ENCODE measurements at places on chromosomes 1 and 21.

DNA sequence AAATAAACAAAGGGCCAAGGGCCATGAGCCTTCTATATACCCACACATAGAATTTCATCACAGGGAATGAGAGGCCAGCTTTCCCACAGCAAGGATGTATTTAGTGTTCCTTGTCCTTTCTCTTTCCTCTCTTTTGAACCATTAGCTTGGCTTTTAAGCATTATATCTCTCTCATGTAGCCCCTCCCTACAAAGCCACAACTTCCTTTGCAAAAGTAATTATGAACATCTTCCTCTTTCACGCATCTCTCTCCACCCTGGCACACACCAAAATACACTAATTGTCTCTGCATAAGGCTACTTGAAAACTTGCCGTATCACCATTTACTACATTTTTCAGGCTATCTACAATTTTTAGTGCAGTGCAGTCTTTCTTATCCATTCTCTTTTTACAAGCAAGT, 1.9 kb upstream of the AK5 start:
- DNase-seq, result no peak

DNA sequence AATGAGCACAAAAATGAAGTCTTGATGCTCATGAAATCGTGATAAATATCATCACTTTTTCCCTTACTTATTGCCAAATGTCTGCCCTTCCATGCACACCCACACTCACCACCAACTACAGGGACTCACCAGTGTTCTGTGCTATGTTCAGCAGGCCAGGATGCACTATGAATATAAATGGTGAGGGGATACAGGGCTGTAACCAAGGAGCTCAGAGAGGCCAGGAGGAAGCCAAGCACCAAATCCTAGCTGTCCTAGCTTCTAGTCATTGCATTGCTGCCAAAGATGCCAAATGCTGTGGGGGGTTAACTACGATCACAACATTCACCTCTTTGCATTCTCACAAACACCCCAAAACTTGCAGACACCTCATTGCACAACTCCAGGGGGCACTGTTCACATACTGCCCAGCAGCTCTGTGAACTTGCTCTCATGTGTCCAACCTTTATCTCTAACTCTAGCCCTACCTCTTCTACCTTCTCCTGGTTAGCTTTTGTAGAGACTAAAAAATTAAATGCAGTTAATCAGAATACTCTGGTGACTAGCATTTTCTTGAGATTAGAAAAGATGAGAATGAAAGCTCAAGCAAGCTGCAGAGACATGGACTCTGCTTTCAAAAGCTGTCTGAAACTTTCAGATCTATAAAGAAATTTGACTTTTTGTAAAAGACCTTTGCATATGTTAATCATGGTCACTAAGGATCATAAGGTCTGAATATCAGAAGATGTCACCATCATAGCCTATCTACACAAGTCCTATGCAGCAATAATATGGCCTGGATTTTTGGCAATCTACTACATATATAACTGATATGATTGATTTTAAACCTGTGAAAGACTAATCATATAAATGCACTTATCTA, 13.9 kb upstream of the KIF14 start:
- no peak for DNase-seq

GRCh38 chr1:23522244-23522982, 8.6 kb downstream of the E2F2 start:
- DNase-seq, result no peak

DNA sequence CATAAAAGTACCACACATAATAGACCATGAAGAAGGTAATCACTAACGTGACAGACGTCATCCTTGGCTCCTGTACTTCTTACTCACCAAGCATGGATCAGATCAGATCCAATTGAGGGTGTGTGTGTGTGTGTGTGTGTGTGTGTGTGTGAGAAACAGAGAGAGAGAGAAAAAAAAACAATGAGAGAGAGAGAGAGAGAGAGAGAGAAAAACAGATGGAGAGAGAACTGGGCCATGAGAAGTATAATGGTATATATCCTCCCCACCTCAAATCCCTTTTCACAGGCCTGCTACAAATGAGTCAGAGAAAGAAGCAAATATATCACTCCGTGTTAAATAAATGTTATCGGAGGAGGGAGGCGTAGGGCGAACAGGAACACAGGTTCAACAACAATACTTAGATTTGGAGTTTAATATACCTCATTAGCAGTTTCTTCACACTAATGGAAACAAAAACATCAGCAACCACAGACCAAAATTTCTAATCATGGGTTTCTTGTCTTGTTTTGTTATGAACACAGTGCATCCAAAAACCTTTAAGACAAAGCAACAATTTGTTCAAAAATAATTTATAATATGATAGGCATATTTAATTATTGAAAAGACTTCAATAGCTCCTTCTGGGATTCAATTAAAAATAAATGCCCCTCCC, 45.3 kb downstream of the TIAM1 start:
- DNase-seq, result no peak

DNA sequence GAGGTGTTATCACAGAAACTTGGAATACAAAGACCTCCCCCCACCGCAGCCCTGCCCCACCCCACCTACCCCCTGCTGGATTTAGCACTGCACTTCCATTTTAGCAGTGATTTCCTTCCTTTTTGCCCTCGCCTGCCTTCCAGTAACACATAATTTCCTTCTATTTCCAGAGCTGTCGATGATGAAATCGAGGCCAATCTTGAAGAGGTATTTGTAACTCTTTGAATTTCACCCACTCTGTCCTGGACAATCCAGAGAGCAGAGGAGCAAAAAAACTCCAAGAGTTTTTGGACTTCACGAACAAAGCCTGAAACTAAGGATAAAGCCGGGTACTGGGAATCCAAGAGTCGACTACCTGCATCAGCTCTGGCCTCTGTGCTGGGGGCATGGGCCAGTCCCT, 49.1 kb downstream of the CAPN2 start:
- no peak for DNase-seq

GRCh38 chr1:86516335-86516734, 30.5 kb upstream of the CLCA4 start:
- DNase-seq, result no peak

DNA sequence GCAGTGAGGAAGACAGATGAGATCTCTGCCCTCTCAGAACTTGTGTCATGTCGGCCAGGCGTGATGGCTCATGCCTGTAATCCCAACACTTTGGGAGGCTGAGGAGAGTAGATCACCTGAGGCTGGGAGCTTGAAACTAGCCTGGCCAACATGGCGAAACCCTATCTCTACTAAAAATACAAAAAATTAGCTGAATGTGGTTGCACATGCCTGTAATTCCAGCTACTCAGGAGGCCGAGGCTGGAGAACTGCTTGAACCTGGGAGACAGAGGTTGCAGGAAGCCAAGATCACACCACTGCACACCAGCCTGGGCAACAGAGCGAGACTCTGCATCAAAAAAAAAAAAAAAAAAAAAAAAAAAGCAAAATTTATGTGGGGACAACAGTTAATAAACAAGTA, 40.9 kb upstream of the RALGPS2 start:
- no peak for DNase-seq

- no peak for DNase-seq
Measured at GRCh38 chr1:65630855-65631254, 161.8 kb upstream of the PDE4B start.

DNA sequence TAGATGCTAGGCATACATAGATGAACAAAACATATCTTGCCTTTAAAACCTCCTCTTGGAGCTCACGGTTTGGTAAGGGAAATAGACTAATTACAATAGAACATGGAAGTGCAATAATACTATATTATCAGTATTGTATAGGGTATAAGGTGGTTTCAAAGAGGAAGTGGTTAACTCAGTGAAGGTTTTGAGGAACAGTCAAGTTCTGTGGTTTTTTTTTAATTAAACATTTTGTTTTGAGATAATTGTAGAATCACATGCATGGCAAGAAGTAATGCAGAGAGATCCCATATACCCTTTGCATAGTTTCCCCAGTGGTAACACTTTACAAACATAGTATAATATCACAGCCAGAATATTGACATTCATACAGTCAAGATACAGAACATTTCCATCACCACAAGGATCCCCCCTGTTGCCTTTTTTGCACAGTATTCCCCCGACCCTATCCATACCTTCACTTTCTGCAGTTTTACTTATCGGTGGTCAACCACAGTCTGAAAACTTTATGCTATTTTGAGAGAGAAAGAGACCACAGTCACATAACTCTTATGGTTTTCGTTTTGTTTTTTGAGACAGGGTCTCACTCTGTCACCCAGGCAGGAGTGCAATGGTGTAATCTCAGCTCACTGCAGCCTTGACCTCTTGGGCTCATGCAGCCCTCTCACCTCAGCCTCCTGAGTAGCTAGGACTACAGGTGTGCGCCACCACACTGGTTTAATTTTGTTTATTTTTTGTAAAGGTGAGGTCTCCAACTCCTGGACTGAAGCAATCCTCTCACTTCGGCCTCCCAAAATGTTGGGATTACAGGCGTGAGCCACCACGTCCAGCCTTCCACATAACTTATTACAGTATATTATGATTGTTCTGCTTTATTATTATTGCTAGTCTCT, 60.5 kb upstream of the KIAA1614 start:
- no peak for DNase-seq

- DNase-seq, result no peak
Measured at GRCh38 chr1:78472851-78473496, 17.8 kb upstream of the PTGFR start.

DNA sequence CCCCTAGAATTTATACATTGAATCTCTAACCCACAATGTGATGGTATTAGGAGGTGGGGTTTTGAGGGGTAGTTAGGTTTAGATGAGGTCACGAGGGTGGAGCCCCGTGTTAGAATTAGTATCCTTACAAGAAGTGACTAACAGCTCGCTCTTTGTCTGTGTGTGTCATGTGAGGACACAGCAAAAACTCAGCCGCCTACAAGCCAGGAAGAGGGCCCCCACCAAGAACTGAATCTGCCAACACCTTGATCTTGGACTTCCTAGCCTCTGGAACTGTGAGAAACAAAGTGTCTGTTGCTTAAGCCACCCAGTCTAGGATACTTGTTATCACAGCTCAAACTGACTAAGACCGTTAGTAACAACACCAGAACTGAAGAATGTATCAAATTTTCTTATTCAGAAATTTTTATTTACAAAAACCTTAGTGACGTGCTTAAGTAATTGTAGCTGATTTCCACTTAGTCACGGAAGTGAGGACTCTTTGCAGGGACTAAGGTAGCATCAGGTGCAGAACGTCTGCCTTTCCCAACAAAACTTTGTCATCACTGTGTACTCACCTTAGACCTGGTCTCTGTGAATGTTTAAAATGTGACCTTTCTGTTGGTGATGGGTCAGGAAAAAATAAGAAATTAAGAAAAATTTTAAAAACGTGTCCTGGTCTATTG, 24.5 kb upstream of the LRRC8C start:
- peak; percentile 79 for DNase-seq

GRCh38 chr21:16376673-16377072, 646.9 kb downstream of the USP25 start:
- DNase-seq, result no peak

- no peak for DNase-seq
Measured at GRCh38 chr1:80933346-80933745, 867.4 kb upstream of the ADGRL2 start.

GRCh38 chr1:114135786-114136185, 17.9 kb downstream of the SYT6 start:
- DNase-seq, result no peak

DNA sequence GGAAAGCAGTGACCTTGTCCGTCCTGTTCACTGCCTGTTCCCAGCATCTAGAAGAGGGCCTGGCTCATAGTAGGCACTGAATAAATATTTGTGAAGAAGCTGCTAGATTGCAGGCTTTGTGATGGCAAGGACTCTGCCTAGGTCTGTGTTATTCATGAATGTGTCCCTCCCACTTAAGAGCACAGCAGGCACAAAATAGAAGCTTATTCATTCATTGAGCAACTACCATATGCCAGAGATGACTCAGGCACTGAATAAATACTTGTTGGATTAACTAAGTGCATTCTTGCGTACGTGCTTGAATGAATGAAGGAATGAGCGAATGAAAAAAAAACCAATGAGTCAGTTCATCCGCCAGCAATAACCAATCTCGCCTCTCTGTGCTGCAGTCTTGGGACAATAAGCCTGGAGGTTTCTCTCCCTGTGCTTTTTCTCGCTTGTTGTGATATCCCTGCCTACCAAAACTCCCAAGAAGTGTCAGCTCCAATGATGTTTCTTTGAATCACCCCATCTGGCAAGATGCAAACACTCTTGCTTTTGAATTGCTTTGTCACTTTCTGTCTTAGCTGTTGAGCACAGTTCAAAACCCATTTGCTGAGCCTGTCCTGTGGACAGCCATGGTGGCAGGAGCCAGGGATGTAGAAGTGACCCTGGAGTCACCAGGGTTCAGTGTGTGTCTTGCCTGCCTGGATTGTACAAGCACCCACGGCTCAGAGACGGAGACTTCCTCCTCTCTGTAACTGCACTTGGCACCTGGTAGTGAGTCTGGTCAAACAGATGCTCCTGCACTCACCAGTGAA, 143.9 kb downstream of the KAZN start:
- DNase-seq, result no peak

GRCh38 chr21:26397545-26397944, 175.5 kb downstream of the CYYR1 start:
- DNase-seq, result no peak

DNA sequence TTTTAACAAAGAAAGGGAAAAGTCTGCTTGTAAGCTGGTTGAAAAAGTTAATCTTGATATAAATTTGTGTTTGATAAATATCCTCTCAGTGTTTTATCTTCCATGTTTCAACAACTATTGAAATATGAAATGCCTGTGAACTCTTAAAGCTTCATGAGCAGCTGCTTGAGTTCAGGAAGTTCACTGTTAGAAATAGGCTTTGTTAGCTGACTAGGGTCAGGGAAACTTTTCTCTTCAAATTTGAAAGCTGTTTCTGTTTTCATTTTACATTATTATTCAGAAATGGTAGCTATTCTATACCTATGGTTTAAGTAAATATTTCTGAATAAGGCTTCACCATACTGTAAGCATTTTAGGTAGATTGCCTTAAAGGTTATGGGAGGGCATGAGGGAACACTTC, 191.7 kb downstream of the HS2ST1 start:
- no peak for DNase-seq

- no peak for DNase-seq
Measured at GRCh38 chr21:45050797-45051489, 23.4 kb upstream of the ADARB1 start.

GRCh38 chr1:21149855-21150432, 26.8 kb downstream of the EIF4G3 start:
- no peak for DNase-seq

GRCh38 chr1:235073968-235074522, 54.6 kb downstream of the TOMM20 start:
- DNase-seq, result no peak

- no peak for DNase-seq
Measured at GRCh38 chr1:218811497-218811896, 362.2 kb upstream of the LYPLAL1 start.

DNA sequence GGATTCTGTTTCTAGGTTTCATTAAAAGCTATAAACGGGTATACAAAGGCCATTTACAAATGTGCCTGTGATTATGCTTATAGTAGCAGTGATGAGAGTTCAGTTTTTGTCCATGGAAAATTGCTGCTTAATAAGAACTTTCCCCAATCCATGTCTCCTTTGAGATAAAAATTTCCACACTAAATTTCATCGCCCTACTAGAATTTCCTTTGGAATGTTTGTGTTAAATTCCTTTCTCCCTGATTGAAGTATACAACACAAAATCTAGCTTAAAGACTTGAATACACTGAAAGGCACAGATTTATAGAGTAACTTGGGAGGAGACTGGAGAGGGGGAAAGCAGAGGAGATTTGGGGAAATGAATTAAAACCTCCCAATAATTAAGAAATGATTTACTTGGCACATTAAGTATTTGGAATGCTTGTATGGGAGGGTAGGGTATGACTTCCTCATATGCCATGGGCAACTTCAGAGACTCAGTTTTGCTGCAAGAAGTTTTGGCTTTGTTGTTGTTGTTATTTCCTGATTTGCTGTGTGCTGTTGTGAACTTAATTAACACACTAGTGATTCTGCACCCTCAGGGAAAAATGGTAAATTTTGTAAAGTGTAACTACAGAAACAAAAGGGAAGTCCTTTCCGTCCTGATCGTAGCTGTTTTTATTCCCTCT, 157.6 kb upstream of the LMO4 start:
- no peak for DNase-seq

All from stimulated activated CD8-positive, alpha-beta memory T cell treated with anti-CD3 and anti-CD28 coated beads, Interleukin-4, amount 100 ng/mL, for 48 hours (primary cell).